ENCODE measurements at places on chromosomes 2 and 18.
A peak's percentile ranks its signal among the peaks of the same experiment; 100 is the strongest.

- no peak for DNase-seq
Measured at GRCh38 chr2:239014458-239015217, 166.8 kb downstream of the TWIST2 start.

- no peak for DNase-seq
Measured at GRCh38 chr18:32507093-32507492, 36.4 kb upstream of the GAREM1 start.

DNA sequence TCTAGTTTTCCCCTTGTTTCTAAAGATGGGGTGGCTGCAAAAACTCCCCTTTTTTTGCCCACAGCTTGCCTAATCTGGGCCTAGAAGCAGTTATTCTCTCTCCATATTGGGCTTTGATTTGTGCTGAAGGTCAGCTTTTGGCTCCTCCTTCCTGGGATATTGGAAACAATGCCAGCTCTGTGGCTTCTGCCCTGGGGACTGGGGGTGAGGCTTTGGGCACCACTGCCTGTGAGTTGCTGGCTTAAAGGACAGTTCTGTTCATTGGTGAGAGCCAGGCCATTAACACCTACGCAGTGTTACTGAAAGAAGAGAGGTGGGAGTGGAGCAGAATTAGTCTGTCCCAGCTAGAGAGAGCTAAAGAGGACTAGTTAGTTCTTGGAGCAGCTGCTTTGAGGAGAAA lies 4.3 kb downstream of the UBXN2A start:
- no peak for DNase-seq

GRCh38 chr18:32930695-32931301 lies 158.0 kb upstream of the KLHL14 start:
- DNase-seq = peak; percentile 71

DNA sequence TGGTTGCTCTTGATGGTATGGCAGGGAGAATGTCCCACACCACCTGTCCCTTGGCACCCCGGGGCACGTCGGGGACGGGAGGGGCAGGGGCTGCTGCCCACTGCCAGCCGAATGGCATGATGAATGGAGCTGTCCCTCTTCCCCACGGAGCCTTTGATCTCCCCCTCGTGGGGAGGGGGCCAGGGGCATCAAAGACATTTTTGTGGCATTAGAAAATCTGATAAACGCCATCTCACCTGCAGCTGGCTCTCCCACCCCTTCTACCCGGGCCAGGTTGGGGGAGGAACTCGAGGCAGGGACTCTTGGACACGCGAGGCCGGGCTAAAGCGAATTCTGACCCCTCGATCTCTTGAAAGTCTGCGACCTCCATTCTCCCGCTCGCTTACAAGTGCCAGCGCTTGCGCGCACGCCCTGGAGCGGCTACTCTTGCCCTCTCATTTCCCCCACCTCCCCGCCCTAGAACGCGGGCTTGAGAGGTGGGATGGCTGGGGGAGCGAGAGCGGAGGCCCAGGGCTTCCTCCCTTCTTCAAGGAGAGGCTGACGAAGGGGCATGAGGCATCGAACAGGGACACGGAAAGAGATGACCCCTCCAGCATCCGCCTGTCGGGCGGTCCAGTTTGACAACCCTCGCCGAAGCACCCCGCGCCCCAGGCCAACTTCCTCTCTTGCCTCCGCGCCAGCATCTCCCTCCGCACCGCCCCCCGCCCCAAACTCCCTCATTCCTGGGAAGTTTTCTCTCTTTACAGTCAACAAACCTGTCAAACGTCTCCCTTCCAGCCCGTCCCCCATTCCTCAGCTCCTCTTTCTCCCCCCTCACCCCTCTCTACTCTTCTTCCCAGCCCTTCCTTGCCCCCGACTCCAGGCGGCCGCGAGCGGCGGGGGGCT lies 692 bp upstream of the WNT6 start:
- DNase-seq = no peak

GRCh38 chr2:53583583-53583982 lies 184.0 kb upstream of the CHAC2 start:
- no peak for DNase-seq

- no peak for DNase-seq
Measured at GRCh38 chr2:58604096-58604495, 363.0 kb upstream of the FANCL start.

DNA sequence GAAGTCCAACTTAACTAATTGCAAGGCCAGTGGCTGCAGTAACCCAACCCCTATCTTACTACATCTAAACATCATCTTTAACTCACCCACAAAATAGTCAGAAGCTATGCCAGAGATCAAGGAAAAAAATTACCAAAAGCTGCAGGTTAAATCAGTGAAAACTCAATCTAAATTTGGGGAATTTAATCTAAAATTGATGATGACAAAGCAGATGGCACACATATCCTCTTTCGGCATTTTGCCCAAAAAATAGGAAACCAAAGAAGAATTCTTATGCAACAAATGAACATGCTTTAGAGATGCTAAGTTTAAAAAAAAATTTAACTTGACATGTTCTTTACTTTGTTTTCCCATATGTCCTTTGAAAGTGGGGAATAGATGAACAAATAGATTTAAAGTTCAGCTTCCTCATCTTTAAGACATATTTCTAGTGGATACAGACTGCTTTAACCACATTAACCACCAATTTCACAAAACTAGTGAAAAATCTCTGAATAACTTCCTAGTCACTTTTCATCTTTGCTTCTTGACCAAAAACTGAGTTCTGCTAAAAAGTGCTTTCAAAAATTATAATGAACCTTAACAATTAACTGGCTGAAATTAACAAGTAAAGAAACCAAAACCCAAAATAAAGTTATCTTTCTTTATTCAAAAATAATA lies 74.3 kb upstream of the CCDC150 start:
- no peak for DNase-seq

DNA sequence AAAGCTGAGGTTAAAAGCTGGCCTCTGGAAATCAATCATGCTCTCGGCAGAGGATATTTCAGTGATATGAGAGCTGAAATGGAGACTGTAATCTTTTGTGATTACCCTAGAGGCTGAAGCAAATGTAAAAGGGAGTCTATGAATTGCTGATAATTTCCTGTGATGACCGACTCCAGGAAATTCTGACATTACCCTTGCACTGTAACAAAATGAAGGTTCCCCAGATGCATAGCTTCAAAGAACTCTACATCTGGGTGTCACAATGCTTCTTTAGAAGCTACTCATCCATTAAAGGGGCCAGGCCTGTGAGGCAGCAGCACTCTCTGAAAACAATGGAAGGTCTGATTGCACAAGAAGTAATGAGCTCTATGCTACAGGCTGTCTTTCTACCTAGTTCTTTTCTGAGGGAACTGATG lies 268.2 kb upstream of the SESTD1 start:
- no peak for DNase-seq

- no peak for DNase-seq
Measured at GRCh38 chr2:59233448-59233847, 992.3 kb upstream of the FANCL start.

All from OCI-LY7 (cell line).